Fibroblast of skin of back (primary cell): ENCODE measurements at places on chromosomes 4 and X.
A peak's percentile ranks its signal among the peaks of the same experiment; 100 is the strongest.

DNA sequence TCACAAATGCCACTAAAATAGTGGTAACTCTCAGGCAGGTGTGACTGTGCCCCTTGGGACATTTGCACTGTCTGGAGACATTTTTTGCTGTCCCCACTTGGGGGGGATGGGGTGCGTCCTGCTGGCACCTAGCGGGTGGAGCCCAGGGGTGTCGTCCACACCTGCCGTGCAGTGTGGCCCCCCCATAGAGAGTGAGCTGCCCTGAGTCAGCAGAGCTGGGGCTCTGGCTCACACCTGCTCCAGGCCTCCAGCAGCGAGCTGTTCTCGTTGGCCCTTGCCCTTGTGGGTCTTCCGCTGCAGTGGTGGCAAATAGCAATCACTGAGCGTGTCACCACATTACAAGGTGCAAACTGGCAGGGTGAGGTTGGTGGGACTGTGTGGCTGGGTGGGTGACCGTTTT, 64.6 kb downstream of the CLDN34 start:
- DNase-seq = no peak

GRCh38 chr4:188660796-188661195, 521.6 kb downstream of the TRIML1 start:
- DNase-seq = no peak

- no peak for DNase-seq
These were observed 7.3 kb downstream of the SEC24B start for GRCh38 chr4:109440948-109441347.

- peak; percentile 80 for DNase-seq
These were observed 8.1 kb upstream of the TBC1D25 start for GRCh38 chrX:48531358-48531959.

DNA sequence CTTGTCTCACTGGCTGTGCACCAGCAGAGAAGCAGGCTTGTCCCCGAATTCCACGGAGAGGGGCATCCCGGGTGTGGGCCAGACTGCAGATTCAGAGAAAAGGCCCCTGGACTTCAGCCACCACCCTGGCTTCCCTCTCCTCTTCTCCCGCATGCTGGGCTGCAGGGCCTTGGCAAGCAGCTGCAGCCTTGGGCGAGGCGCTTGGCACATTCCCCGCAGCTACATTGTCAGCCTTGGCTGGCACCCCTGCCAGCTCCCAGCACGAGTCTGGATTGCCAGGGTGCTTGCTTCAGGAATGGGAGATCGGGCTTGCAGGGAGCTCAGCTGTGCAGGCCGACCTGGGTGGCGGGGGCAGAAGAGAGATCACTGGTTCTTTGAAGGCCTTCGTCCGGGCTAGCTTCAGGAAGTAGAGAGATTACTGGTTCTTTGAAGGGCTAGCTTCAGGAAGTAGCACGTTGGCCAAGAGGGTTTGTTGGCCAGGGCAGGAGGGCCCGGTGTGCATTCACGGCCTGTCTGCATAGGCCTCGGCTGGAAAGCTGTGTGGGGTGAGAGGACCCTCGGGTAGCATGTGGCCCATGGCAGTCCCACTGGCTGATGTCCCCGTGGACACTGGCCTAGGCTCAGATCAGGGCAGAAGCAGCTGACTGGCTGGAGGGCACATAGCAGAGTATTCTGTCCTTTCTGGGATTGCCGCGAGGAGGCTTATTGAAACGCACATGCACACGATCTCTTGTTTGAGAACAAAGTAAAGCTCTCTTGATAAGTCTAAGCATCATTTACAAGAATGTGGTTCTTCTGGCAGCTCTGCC, 2.7 kb downstream of the ABCD1 start:
- DNase-seq = no peak

GRCh38 chrX:20653070-20653469, 386.4 kb upstream of the RPS6KA3 start:
- DNase-seq = peak; percentile 18

- DNase-seq = no peak
These were observed 187.8 kb upstream of the NHS start for GRCh38 chrX:17187136-17187756.

DNA sequence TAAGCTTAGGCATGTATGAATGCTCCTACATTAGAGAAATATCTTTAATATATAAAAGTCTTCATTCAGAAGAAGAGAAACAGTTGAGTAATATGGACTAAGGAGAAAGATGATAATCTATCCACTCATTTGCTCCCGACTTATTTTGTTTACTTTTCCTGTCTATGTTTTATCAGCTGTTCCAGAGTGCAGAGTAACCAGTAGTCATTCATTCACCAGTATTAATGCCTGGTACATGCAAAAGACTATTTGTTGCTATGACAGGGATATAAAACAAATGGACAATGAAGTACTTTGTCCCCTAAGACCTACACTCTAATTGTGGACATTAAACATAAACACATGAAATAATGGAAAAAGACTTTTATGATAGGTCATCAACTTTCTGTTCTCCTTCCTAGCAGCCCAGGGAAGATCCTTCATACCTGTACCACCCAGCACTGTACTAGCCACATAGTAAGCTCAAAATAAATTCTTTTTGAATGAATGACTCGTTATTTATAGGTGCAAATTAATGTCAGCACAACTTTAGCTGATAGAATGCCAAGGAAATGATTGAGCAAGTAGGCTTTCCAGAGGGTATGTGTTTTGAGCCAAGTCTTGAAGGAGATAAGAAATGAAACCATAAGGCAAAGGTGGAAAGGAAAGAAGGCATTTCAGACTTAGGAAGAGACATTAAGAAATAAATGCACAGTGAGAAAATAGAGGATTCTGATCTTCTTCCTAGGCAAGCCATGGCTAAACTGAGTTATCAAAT, 45.0 kb upstream of the IL13RA1 start:
- no peak for DNase-seq

DNA sequence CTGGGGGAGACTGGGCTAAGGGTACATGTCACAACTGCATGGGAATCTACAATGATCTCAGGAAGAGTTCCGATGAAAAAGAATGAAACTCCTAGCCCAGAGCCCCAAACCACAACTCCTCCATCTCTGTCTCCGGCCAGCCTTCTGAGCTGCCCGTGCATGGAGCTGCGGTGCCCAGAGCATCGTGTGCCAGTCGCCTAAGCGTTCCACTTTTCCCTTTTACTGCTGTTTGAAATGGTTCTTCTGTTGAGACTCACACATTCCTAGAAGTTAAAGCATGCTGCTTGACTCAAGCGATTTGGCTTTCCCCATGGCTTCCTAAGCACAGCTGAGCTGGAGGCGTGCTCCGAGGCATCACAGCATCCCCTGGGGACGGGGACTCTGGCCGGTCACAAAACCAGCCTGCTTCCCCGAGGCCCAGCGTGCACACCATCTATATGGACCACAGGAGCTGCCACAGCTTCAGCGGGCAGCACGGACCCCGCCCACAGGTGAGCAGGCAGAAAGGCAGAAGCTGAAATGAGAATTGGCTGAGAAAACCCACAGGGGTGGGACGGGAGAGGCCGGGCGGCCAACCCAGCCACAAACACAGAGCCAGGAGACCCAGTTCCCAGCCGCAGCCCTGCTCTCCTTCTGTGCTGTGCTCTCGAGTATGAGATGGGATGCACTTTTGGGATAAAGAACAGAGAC, 5.0 kb downstream of the CCNQ start:
- no peak for DNase-seq

DNA sequence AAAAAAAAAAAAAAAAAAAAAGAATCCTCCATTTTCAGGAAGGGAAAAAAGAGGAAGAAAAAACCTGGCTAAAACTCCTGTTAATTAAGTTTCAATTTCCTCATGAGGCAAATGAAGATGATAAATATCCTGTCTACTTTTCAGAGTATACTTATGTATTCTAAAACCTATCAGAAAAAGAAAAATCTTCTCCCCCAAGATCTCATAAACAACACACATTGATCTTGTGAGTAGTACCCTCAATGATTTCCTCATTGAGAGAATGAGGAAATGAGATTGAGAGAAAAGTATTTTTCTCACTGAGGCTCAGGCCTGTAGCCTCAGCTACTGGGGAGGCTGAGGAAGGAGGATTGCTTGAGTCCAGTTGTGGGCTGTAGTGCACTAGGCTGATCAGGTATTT, 146.7 kb downstream of the TET2 start:
- DNase-seq = no peak

DNA sequence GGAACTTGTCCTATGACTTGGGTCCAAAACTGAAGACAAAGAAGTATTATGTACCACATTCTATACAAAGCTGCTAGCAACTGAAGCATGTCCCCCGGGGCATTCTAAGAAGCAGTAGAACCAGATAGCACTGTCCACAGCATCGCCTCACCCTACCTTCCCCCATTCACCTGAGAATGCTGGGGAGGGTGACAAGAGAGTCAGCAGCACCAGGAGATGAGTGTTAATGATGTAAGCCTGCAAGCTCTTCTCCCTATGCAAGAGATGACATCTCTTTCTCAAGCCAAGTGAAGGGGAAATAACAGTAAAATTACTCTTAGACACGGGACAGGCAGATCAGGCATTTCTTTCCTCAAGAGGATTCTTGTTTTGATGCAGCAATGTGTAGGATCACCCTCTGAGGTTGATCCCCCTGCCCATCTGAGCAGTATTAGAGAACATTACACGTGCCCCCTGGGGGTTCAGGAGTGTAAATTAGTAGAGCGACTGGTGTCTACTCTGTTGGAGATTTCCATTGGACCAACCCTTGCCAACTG, 13.9 kb upstream of the TLR1 start:
- DNase-seq = no peak

DNA sequence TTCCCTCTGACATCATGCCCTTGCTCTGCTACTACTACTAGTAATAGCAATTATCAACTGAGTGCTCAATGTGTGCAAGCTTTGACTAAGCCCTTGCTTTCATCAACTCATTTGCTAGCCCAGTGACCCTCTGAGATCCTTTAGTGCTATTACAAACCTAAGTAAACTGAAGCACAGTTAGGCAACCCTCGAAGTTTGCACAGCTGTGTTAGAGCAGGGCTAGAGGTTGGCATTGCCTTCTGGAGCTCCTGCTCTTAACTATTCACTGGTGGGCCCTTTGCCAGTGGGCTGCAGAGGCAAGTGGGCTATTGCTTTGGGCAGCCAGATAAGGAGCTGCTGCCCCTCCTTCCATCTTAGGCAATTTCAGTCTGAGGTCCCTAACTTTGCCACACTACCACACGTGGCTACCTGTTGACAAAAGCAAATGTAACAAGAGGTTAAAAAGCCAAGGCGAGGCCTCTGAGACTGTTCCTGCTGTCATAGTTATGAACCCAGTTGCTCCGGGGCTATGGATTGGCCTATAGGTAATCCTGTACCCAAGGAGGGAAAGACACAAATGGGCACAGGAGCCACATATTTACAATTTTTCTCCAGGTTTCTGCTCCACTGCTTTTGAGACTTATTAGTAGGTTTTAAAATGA, 41.5 kb upstream of the ANKRD50 start:
- DNase-seq = no peak

DNA sequence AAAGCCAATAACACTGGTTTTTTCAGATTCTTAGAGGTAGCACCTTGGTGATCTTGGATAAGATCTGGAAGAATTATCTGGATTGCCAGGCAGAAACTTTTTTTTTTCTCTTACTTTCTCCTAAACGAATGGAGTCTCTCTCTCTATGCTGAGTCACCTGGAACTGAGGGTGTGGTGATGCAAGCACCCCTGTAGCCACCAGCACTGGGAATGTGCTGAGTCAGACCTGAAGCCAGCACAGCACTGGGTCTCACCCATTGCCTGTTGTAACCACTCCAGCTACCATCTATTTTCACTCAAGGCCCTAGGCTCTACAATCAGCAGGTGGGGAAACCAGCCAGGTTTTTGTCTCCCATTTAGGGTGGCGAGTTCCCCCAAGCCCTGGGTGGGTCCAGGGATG, 923.8 kb downstream of the RAPGEF2 start:
- DNase-seq = peak; percentile 25

- peak; percentile 54 for DNase-seq
These were observed 544.3 kb upstream of the CNKSR2 start for GRCh38 chrX:20829665-20830491.

DNA sequence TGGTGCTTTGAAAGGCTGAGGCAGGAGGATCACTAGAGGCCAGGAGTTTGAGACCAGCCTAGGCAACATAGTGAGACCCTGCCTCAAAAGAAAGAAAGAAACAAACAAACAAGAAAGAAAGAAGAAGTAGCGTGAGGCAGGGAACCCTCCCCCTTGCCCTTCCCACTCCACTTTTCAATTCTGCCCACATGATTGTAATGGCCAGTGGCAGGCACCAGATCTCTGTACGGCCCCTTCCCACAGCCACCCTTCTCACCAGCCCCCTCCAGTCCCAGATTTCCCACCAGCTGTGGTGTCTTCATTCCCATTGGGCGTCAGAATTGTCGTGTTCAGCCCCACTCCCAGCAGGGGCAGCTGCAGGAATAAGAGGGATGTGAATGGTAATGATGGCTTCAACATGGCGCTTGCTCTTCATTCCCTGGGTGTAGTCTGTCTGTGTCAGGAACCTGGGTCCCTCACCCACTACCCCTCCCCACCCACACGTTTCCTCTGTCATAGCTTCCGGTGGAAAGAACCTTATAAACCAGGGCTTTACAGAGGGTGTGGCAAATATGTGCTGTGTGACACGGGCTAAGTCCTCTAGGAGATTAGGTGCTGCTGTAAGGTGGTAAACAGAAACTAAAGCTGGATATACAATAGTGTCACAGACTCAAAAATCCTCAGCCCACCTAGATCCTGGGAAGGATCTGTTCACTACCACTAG, at the start of gene IL2RG:
Gene IL2RG, minus strand, starts transcription at position 437 of the 703 bp plus-strand sequence. Its CDS starts 38 bp downstream, at position 399.
- no peak for DNase-seq

DNA sequence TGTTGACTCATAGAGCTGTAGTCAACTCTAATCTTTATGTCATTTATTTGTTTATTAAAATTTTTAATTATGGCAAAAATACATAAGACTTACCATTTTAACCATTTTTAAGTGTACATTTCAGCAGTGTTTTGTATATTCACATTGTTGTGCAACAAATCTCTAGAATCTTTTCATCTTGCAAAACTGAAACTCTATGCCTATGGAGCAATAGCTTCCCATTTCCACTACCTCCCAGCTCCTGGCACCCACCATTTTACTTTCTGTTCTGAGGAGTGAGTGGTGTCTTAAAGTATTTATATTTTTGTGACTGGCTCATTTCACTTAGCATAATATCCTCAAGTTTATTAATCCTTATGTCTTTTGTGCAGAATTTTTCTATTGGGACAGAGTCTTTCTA, 181.0 kb downstream of the GPAT3 start:
- no peak for DNase-seq

DNA sequence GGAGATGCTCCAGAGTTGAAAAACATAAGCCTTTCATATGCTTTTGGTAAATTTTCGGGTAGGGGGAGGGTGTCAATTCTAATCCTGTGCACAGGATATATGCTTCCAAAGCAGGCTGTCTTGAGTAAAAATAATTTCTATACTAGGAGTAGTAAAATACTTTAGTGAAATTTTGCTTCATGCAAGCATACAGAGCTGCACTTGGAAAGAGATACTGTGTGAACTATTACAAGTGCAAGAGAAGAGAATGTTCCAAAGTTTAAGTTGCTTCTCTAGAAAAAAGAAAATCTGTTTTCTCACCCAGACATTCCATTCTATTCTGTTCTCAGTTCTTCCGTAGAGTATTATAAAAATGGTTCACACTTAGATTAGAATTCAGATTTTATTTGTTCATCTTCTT, 324.6 kb upstream of the AADAT start:
- DNase-seq = no peak

DNA sequence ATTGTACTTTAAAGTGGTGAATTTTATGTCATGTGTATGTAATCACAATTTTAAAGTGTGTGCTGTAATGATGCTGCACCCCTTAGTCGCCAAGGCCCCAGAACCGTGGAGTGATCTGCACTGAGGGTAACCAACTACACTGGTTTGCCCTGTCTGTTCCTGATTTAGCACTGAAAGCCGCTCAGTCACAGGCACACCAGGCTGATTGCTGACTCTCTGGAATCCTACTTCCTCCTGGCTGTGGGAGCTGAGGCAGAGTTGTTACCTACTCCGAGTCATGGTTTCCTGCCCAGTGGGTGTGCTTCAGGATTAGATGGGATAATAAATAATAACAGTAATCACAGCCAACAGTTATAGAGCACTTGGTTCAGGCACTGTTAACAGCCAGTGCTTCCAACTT, 645.4 kb downstream of the BCOR start:
- no peak for DNase-seq
